ENCODE measurements at places on chromosomes 7 and 10.
A peak's percentile ranks its signal among the peaks of the same experiment; 100 is the strongest.

GRCh38 chr7:69617364-69617763 lies 19.1 kb downstream of the AUTS2 start:
- DNase-seq: no peak

DNA sequence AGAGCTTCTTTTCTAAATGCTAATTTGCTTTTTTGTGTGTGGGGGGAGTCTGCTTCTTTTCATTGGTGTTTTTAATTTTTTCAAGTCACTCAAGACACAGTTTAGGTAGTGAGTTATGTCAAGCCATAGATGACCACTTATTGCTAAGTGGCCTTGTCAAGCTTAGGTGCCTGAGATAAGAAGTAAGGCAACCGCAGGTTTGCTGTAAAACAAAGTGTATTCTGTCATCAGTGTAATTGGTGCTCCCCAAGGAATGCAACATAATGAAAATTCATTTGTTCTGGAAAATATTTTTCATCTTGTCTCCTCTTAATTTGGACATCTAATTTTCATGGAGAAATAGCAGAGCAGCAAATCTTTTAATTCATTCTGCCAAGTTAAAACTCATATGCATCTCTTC lies 249.6 kb downstream of the EXOC4 start:
- DNase-seq: no peak

- DNase-seq: no peak
Measured at GRCh38 chr7:50469181-50469580, 19.0 kb upstream of the FIGNL1 start.

DNA sequence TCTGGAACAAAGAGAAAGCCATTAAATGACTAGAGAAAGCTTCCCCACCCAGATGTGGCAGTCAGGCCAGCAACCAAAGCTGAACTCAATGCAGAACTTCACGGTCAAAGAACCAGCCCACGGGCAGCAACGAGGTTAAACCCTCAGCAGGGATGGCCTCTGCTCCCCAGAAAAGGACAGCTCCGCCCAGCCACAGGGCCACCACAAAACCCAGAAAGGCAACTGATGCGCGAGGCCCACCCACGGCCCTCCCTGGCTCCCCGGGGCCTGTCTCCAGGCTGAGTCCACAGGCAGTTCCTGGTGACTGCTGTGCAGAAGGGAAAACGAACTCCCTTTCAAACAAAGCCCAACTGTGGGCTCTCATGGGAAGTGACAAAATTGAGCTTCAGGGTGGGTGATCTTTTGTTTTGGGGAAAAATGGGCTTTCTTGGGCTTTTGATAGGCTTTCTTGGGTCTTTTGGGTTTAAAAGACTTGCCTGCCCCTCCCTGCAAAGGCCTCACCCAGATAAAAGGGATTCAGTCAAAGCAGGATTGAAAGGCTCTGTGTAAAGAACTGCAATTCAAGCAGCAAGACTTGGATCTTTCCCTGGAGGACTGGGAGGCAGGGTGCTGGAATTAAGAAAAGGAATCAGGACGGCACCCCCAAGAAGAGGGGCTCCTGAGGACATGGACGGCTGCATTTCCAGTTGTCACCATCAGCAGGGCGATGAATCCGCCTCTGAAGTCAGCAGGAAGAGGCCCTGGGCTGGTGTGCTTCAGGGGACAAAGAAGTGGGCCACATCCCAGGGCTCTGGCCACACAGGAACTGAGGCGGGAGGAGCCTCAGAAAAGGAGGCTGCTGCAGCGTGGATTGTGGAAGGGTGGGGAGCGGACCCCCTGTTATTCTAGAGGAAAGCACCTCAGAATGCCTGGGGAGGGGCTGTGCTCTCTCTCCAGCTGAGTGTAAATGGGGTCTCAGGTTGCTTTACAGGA lies 209.9 kb downstream of the USP6NL start:
- no peak for DNase-seq

DNA sequence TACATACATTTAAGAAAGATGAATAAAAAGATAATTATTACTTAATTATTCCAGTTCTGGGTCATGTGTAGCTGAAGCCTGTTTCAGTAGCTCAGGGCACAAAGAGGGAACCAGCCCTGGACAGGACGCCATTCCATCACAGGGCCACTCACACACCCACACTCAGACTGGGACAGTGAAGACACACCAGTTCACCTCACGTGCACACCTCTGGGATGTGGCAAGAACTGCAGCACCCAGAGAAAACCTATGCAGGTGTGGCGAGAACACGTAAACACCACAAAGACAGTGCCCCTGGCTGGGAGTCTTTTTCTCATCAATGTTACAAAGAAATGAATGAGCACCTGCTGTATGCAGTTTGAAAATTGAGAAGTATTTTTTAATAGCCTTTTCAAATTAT lies 1.6 kb upstream of the IDI1 start:
- DNase-seq: no peak

- DNase-seq: no peak
Measured at GRCh38 chr7:106369816-106370215, 85.0 kb upstream of the NAMPT start.

- no peak for DNase-seq
Measured at GRCh38 chr7:92793656-92794205, 42.6 kb downstream of the CDK6 start.

GRCh38 chr10:13120786-13121499 lies 21.0 kb downstream of the OPTN start:
- peak; percentile 26 for DNase-seq

DNA sequence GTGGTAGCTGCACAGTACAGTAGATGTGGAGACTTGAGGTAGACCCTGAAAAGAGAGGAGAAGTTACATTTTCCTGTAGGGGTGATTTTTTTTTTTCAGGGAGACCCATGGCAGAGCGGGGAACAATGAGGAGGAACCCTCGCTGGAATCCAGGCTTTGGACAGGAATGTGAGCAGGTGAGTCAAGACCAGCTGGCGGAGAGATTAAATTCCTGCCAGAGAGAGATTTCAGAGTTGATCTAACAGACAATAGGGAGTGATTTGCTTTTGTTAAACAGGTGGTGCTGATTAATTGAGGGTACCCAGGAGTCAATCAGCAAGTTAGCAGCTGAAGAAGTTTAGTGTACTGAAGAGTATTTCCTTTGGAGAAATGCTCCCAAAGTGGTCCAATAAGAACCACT lies 41.6 kb upstream of the MINDY3 start:
- DNase-seq: no peak

DNA sequence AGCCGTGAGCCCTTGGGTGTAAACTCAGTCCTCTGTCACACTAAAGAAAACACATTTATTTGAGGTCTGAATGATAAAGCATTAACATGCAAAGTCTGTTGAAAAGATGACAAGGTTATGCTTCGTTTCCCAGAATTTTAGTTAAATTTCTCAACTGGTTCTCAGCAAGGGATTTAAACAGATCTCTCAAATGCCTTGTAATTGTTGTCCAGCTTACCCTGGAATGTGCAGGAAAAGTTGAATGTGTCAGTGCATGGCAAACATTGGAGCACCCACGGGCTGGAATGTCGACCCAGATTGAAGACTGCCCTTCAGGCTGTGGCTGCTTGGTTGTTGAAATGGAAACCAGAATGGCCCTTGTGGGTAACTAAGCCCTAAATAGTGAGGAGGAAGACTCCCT lies 191.8 kb downstream of the TRIL start:
- DNase-seq: no peak

DNA sequence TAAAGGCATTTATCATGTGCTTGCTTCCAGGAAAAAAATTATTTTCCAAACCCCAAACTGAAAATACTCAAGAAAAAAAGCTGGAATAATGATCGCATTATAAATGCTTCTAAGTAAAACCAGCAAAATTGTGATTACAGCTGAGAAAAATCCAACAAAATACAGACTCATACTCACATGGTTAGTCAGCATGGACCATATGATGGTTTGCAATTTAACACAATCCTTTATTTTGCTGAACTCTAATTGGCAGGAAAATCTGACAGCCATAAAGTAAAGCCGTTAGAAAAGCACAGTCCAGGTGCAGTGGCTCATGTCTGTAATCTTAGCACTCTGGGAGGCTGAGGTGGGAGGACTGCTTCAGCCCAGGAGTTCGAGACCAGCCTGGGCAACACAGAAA lies 59.6 kb downstream of the BRI3 start:
- DNase-seq: no peak

- no peak for DNase-seq
Measured at GRCh38 chr7:37000511-37000910, 276.2 kb upstream of the AOAH start.

- no peak for DNase-seq
Measured at GRCh38 chr10:35650894-35651293, 8.8 kb upstream of the FZD8 start.

DNA sequence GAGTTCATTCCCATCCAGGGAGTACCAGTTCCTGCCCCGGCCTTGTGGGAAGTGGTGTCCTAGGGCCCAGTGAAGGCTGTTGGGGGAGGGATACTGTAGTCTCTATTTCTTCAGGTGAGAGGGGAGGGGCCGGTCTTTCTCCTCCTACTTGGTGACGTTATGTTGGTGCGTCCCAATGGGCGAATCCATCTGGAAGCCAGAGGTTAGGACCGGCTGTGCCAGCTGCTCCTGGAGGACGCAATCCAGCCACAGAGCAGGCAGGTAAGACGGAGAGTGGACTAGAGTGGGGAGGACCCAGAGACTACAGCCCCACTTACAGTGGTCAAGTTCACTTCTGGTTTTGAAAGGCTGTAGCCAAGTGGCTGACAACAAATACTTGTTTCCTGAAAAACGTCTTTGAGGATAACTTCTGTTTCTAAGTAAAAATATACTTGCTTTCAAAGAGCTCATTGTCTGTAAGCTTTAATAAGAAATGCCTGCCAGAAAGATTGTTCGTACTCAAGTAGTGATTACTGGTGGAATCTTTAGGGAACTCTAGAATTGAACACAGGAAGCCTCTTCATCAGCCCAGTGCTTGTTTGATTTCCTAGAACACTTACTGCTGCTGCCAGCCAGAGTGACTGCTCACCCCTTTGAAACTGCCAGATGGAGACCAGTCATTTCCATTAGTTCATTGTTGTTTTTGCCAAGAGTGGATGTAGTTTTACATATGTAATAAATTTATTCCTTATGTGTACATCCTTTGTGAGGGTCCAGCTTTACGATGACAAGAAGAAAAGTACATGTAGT lies 25.4 kb downstream of the RBM33 start:
- peak; percentile 23 for DNase-seq

GRCh38 chr7:111588065-111588433 lies 25.8 kb upstream of the IMMP2L start:
- DNase-seq: no peak

DNA sequence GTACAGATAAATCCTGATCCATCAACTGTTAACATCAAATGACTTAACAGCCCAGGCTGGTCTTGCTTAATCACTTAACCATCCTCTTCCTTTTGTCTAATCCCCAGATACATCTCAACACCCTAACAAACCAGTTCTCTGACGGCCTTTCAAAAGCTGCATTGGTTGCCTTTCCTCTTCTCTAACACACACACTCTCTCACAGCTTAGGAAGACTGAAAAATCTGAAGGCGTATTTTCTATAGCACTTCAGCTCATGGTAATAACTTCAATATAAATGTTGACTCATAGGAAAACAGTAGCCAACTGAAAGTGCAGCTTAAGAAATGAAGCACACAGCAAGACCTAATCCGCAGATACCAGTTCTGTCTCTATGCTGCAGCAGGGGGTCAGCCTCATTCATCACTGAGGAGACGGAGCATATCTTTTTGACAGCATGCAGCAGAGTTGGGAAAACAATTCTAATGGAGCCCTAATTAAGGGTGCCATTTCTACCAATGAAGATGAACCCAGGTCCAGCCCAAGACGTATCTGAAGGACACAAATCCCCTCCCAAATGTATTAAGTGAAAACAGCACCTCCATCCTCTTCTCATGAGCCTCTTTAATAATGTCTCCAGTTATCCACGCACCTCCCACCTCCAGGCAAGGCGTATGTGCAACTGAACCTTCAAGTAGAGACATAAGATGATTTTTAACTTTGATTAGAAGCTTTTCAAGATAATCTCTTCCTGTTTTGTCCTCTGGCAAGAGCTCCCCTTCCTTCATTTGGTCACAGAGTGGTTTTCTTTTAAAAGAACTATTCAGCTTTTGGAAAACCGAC lies 211.7 kb upstream of the NFE2L3 start:
- DNase-seq: no peak

- peak; percentile 74 for DNase-seq
Measured at GRCh38 chr10:71312811-71313789, 6.0 kb upstream of the SLC29A3 start.

DNA sequence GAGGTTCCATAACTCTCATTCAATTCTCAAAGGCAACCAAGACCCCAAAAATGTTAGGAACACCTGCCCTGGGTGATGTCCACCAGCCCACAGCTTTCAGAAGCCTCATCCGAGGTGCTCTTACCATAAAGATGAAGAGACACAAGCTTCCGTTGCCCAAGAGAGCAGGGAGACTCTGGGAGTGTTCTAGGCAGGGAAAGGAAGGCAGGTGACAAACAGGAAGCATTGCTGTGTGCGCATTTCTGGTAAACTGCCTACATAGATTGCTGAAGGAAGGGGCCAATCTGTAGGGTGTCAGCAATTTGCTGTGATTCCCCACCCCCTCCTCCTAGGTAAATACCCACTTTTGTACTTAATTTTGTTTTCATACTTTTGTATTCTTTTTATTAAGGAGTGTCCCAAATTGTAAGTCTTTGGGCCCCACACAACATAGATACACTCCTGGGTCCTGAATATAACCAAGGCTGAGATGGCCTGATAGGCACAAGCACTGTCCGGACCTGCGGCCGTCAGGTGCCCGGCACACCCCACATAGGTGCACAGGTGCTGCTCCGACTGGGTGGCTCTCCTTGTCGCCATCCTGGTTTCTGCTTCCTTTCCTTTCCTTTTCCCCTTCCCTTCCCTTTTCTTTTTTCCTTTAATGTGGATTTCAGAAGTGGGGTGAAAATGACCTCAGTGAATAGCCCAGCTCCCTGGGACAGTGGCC lies 51.4 kb upstream of the SMNDC1 start:
- no peak for DNase-seq

- no peak for DNase-seq
Measured at GRCh38 chr7:55250313-55250712, 114.8 kb upstream of the LANCL2 start.

DNA sequence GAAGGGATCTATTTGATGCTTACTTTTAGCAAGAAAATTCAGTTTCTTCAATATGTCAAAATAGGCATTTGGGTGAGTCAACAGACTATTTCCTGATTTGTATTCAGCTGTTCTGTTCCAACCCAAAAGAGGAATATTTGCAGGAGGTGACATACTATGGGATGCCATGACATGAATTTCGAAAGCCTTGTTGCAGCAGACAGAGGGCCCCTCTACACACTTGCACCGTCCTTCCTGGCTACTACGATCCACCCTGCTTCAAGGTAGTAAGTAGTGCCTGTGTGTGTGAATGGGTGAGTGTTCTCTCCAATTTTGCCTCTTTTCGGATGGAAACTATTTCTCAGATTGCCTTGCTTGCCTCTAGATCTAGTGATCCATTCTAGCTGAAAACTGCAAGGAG lies 413.0 kb upstream of the ADARB2 start:
- DNase-seq: no peak

GRCh38 chr10:5860066-5860465 lies 29.6 kb downstream of the ANKRD16 start:
- DNase-seq: no peak
